Activated CD8-positive, alpha-beta memory T cell treated with anti-CD3 and anti-CD28 coated beads, Interleukin-2, amount 10 ng/mL, durations not matched to agents 7 days and 5 days (primary cell): ENCODE measurements at places on chromosomes 3 and 15. TPM values are rescaled to one million over a fixed set of nuclear protein-coding genes. Genes with fewer than 3 reads are reported as not detected.

Gene VILL
- 18.3 TPM for total RNA-seq

Gene MAP3K13
- 9.9 TPM for total RNA-seq

DNA sequence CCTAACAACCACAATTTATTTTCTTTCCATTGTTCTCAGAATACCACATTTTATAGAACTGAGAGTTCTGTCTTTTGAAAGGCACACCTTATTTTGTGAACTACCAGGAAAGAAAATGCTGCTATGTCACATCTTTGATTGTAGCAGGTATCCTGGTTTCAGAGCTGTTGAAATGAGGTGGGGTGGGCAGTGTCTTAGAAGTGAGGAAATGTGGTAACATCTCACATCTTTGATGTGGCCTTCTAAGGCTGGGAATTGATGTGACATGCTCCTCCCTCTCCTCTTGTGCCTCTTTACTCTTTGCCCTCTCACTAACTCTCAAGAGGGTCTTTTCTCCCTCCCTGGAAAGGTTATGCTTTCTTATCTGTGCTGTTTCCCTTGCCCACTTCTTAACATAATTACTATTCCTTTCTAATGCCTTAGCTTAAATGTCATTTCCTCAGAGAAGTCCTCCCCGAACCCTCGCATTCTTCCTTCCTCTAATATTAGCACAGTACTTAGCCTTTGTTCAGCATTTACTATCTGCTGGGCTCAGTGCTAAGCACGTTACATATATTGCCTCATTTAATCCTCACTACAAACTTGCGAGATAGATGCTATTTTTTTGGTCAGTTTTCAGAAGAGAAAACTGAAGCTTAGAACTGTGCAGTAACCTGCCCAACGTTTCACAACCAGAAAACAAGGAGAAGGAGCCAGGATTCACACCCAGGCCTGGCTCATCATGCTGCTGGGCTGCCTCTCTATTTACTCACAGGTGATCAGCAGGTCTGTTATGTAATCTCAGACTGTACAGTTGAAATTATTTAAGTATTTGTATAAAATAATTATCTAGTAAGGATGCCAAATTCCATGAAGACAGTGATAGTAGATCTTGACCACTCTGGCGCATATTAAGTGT is 24.0 kb upstream of the SPTSSB start:
- H3K36me3 ChIP-seq, result peaks cover 1% of the 10 kb centered on the region
- DNase-seq, result no peak
- H3K4me1 ChIP-seq, result peaks cover 12% of the 10 kb centered on the region
- H3K4me3 ChIP-seq, result no peak overlapping the region
- H3K27me3 ChIP-seq, result peaks cover 64% of the 10 kb centered on the region

- no peaks in the 10 kb centered on the region for H3K36me3 ChIP-seq
- H3K27ac ChIP-seq, result no peak overlapping the region
- H3K4me3 ChIP-seq, result no peak overlapping the region
- DNase-seq, result no peak
Measured at GRCh38 chr3:119420196-119420595, 43.2 kb downstream of the TMEM39A start.

Gene ENTPD3
- not detected for total RNA-seq

DNA sequence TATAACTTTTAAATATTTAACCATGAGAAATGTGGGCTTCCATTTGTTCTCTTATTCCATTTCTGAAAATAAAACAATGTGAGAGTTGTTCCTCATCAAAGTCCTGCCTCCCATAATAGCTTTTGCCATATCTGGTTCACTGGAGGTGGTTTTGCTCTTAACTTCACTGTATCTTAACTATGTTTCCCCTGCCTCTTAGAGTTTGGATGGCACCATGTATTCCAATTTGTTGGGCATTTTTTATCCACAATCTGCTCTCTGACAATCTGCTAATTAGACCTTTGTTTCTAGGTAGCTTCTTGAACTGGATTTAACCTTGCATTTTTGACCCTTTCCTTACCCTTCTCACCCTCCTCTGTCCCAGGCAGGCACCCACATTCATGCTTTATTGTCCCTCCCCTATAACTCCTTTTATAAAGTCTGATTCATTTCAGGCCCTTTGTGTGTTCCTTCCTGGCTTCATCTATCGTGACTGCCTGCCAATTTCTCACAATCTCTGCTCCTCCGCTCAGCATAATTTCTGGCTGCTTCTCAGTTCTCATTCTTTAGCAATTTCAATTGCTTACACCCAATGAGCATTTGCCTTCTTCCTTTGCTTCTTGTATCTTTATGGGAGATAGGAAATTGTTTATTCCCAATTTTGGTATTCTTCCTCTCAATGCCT is 144.2 kb upstream of the ARHGEF26 start:
- peaks cover 6% of the 10 kb centered on the region for H3K27me3 ChIP-seq
- no peak for DNase-seq
- H3K4me1 ChIP-seq, result peaks cover 4% of the 10 kb centered on the region
- H3K27ac ChIP-seq, result no peak overlapping the region

GRCh38 chr3:147572970-147573340 is 163.8 kb downstream of the ZIC1 start:
- no peak for DNase-seq
- H3K27me3 ChIP-seq, result no peaks in the 10 kb centered on the region
- H3K4me1 ChIP-seq, result no peaks in the 10 kb centered on the region
- H3K27ac ChIP-seq, result no peak overlapping the region
- no peaks in the 10 kb centered on the region for H3K36me3 ChIP-seq
- H3K4me3 ChIP-seq, result no peak overlapping the region

DNA sequence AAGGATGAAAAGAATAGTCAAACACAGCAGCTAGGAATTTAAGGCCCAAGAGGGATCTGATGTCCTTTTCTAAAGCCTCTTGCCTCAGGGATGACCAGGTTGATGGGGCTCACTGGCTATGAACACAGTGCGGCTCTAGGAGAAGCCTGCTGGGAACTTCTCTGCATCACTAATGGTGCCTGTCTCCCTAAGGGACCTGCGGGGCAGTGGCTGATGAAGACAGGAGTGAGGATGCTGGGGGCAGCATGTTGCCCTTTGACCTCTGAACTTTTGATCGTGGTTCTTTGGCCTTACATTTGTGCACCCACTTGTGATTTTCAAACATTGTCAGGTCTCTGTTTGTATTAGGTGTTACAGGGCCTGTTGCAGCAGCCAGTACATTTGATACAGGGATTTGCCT is 64.9 kb upstream of the KLHL25 start:
- H3K36me3 ChIP-seq, result no peaks in the 10 kb centered on the region
- H3K27ac ChIP-seq, result no peak overlapping the region
- H3K27me3 ChIP-seq, result peaks cover 27% of the 10 kb centered on the region
- no peak for DNase-seq
- no peak overlapping the region for H3K4me3 ChIP-seq

GRCh38 chr15:82197733-82198594 is 64.6 kb downstream of the EFL1 start:
- peaks cover 3% of the 10 kb centered on the region for H3K4me1 ChIP-seq
- peak; percentile 69 for DNase-seq
- H3K27ac ChIP-seq, result no peak overlapping the region
- no peak overlapping the region for H3K4me3 ChIP-seq
